Stimulated activated CD8-positive, alpha-beta memory T cell treated with anti-CD3 and anti-CD28 coated beads, Interleukin-4, amount 100 ng/mL, for 48 hours (primary cell): ENCODE measurements at places on chromosomes 5 and 9.

DNA sequence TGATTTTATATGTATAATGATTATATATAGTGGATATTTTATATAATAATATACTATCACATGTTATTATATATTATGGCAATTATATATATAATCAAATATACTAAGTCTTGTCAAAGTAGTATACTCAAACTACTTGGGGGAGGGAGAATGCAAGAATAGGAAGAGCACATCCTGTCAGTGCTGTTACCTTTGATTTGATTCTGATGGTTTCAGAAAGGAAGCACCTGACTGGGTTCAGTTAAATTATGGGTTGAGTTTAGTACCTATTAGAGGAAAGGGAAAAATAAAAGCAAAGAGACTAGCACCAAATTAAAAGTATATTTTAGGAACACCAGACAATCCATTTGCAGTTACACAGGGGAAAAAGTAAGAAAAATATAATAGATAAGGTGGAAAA is 107.6 kb downstream of the GRIA1 start:
- no peak for DNase-seq

- peak; percentile 36 for DNase-seq
Measured at GRCh38 chr9:94909250-94909894, 182.9 kb downstream of the AOPEP start.

- DNase-seq = peak; percentile 67
Measured at GRCh38 chr5:54518146-54518817, 723 bp downstream of the SNX18 start.

DNA sequence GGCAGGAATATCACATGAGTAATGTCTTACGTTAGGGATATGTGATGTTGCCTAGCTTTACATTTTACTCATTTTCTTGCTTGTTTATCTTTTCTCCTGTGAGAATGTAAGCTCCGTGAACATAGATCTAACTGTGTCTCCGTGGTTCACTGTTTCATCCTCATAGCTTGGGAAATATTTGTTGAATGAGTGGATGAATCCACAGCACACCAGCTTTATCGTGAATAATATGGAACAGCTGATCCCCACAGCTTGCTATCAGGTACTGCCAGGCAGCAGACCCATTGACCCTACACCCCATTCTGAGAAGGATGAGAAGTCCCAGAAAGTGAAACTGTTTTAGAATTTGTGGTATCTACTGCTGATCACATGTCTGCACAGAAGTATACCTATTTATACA is 106.8 kb upstream of the FBN2 start:
- DNase-seq = no peak

DNA sequence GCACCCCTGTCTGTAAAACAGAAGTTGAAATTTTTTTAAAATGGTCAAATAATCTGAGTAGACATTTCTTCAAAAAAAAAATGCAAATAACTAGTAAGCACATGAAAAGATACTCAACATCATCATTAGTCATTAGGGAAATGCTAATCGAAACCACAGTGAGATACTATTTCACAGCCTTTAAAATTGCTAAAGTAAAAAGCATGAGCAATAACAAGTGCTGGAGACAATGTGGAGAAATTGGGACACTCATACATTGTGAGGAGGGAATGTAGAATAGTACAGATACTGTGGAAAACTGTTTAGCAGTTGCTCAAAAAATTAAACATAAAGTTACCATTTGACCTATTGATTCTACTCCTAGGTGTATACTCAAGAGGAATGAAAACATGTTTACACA is 58.4 kb upstream of the RUSC2 start:
- DNase-seq = no peak

GRCh38 chr9:75612205-75612604 is 278.3 kb upstream of the PCSK5 start:
- no peak for DNase-seq

- DNase-seq = no peak
Measured at GRCh38 chr5:54595721-54596120, 78.2 kb downstream of the SNX18 start.

GRCh38 chr9:7977586-7977985 is 178.0 kb upstream of the DMAC1 start:
- DNase-seq = no peak

DNA sequence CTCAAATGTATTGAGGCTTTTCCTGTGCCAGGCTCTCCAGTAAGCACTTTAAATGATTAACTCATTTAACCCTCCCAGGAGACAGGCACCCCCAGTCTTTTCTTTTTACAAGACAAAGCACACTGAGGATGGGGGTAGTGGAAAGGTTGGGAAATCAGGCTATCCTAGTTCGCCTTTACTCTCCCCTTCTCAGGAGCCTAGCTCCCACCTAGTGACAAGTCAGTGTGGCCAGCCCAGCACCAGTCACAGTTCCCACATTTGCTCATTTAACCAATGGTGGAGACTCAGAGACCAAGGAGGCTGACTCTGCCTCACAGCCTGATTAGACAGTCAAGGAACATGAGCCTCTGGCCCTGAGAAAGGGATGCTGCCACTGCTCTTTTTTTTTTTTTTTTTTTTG is 3.5 kb downstream of the ALDH7A1 start:
- no peak for DNase-seq

DNA sequence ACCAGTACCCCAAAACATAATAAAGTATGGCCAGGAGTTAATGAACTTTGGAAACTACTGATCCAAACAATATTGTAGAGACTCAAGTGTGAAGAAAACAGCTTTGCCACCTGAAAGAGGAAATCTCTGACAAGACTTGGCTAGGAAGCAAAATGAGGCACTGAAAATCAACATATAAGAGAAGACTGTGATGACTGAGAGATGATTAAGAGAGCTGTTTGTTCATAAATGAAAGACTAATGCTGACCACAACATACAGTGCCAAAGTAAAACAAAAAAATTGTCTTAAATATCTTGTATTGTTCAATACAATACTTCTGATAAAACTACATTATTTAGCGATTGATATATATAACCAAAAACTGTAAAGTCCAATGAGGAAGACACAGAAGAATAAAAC is 7.2 kb downstream of the RC3H2 start:
- DNase-seq = no peak

DNA sequence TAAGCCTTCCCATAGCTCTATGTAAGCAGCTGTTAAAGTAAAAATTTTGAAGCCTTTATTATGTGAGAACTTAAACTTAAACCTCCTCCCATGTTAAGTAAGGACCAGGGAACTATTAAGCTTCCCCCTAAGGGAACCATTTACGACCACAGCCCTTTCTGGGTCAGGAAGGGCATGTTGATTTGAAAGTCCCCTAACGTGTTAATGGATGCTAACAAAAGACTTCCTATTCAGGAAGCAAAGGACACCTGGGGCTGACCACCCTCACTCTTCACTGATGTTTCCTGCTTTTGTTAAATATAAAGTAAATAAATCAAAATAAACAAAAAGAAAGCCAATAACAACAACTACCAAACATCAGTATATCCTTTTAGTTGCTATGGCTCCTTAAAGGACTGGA is 170.6 kb upstream of the RFX3 start:
- no peak for DNase-seq

GRCh38 chr5:13985731-13986418 is 41.4 kb upstream of the DNAH5 start:
- no peak for DNase-seq

GRCh38 chr9:135591506-135592330 is 30.2 kb downstream of the PAEP start:
- peak; percentile 5 for DNase-seq

- no peak for DNase-seq
Measured at GRCh38 chr5:151718646-151719045, 31.9 kb upstream of the SPARC start.

DNA sequence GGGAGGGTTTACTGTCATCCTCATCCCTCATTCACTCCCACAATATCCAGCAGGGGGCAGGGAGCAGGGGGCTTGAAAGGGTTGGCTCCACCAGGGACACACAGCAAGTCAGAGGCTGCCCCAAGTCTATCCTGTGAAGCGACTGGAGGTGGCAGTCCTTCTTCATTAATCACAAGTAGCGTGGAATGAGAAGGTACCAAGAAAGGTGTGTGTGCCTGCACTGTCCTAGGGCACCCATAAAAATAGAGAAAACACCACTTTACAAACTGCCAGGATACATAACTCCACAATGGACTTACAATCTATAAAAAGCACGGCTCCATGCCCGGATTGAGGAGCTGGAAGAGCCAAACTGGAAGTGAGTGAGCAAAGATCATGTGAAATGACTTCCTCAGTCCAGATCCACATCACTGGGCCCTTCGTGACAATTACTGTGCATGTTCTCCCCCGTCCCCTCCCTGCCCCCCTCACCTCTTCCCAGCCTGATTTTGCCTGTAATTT is 183.9 kb downstream of the SLIT3 start:
- DNase-seq = no peak

GRCh38 chr9:5499889-5500398 is 10.4 kb upstream of the PDCD1LG2 start:
- DNase-seq = no peak

DNA sequence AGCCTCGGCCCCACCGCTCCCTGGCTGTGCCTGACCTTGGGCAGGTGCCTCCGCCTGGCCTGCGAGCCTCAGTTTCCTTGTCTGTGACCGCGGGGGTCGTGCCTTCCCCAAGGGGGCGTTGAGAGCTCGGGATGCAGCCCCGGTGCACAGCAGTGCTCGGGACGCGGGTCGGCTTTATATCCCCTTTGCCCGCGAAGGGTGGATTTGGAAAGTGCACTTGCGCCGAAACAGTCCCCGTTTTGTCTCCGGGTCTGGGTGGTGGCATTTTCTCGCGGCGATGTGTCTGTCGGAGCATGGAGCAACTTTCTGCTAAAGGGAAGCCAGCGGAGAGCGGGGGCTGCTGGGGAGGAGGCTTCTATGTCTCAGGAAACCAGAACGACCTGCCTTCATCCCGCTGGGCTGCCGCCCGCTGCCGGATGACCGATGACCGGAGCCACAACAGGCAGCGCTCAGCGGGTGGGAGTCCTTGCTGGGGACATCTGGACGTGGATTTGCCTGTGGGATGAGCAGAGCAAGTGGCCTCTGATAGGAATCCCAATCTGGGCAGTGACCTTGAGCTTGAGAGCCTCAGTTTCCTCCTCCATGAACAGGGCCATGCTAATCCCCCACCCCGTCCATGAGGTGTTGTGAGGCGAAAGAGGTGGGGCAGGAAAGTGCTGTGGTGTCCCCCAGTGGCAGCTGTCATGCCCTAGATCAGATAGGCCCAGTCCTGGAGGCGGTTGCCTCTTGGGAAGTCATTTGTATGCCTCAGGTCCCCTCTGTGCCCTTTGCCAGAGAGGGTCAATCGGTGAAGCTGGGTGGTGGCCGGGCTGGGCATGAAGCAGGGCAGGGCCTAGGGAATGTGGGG is 651 bp downstream of the HRH2 start:
- peak; percentile 58 for DNase-seq

DNA sequence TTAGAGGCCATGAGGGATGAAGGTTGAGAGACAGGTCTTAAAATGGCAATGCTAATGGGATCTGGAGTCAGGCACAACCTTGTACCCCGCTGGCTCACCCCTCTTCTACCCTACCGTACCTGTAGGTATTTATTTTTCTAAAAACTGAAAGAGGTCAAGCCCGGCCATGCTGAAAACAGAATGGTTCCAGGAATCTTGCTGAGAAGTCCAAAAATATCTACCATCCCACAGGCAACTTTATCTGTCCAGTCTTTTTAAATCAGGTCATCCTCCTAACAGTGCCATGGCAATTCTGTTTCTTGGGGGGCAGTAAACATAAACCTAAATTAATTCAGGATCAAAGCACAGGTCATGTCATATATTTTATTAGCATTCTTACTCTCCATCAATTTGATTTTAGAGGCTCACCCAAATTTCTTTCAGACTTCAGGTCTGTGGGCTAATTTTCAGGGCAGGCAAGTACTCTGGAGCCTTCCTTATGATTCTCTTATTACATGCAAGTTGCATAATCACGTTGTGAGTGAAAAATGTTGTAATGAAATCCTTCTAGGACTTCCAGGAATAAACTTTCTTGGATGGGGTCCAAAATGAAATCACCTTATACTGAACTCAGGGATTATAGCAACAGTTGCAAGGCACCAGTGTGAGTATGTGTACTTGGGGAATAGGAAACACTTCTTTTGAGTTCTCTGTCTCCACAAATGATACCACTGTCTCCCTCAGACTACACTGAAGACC is 102.7 kb upstream of the NREP start:
- DNase-seq = no peak

GRCh38 chr9:131593936-131594665 is 48.8 kb downstream of the PRRT1B start:
- DNase-seq = no peak

DNA sequence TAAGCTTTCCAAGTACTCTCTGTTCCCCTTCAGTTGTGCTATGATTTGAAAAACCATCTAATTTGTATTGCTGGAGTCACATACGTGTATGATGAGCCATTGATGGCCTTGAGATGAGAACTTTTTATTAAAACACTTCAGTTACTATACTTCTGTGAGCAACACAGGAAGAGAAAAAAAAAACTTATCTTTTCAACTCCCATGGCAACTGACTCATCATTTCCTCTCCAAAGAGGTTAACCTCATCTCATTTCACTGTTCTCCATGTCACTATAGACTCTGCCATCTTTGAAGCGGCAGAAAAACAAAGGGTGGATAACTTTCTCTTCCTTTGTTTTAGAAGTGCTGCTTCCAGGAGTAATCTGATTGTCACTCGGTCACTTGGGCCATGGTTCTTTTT is 104.3 kb upstream of the PCSK1 start:
- DNase-seq = no peak

GRCh38 chr9:116992865-116993264 is 305.8 kb downstream of the TRIM32 start:
- DNase-seq = no peak

- no peak for DNase-seq
Measured at GRCh38 chr5:39476843-39477220, 52.1 kb upstream of the DAB2 start.

DNA sequence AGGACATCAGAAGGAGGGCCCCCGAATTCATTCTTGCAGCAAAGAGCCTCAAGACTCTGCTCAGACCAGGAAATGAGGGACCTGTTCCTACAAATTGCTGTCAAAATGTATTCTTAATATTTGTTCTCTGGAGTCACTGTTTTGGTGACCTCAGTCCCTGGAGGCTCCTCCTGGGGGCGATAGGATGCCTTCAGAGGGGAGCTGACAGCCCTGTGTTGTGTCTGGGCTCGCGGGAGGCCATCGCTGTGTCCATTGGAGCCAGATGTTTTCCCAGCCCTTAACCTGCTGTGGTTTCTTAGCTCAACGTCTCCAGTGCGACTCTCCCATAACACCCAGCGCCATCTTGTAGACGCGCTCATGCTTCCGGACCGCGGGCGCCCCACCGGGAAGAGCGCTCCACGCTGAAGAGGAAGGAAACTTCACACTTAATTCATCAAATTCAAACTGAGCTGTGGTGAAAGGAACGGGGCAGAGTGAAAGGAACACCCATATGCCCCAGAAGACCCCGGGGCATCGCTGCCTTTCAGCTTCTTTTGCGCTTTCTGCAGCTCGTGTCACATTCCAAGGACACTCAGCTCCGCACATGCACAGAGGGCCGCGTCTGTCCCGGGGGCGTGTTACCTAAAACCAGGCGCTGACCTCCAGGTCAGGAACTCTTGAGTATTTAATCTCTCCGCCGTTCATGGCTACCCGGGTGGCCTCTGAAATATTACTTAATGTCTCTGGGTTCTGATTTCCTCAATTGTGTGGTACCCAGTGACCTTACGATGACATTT is 112.3 kb upstream of the GDNF start:
- no peak for DNase-seq
